MCF 10A (cell line): ENCODE measurements at places on chromosomes 3 and 15. TPM values are rescaled to one million over a fixed set of nuclear protein-coding genes. Genes with fewer than 3 reads are reported as not detected.

RAD51 gene
- 6.1 and 7.1 TPM in 2 replicates for total RNA-seq

GRIP2 gene
- not detected in 2 replicates for total RNA-seq

GPR62 gene
- total RNA-seq: not detected in 2 replicates

ZNF502 gene
- total RNA-seq: 2.4 and 2.8 TPM in 2 replicates

MUC20 gene
- total RNA-seq: 2.3 and 3.5 TPM in 2 replicates

SLC22A14 gene
- 0.44 and 0.64 TPM in 2 replicates for total RNA-seq

MUSTN1 gene
- 2.3 TPM in 1 of 2 replicates, not detected in the other for total RNA-seq

IL16 gene
- total RNA-seq: 0.72 and 0.81 TPM in 2 replicates

IQCF5 gene
- total RNA-seq: not detected in 2 replicates

ATP8B4 gene
- not detected in 2 replicates for total RNA-seq

SNX33 gene
- 14.3 and 15.2 TPM in 2 replicates for total RNA-seq

MAPKBP1 gene
- 33.2 and 35.0 TPM in 2 replicates for total RNA-seq

LAMB2 gene
- total RNA-seq: 224 and 264 TPM in 2 replicates

ACKR2 gene
- total RNA-seq: 0.42 and 0.61 TPM in 2 replicates

KBTBD13 gene
- total RNA-seq: not detected in 2 replicates

DNAH12 gene
- 0.47 and 0.58 TPM in 2 replicates for total RNA-seq

CLDN11 gene
- not detected in 2 replicates for total RNA-seq

LINGO1 gene
- not detected in 2 replicates for total RNA-seq

ERC2 gene
- 0.42 and 0.44 TPM in 2 replicates for total RNA-seq

CCR1 gene
- not detected in 2 replicates for total RNA-seq

NSMCE3 gene
- 6.7 and 9.1 TPM in 2 replicates for total RNA-seq

OR5K3 gene
- total RNA-seq: not detected in 2 replicates

MKRN3 gene
- total RNA-seq: not detected in 2 replicates

IMPG2 gene
- total RNA-seq: 0.26 and 0.37 TPM in 2 replicates

PODXL2 gene
- total RNA-seq: 10.1 and 10.4 TPM in 2 replicates

CPN2 gene
- not detected in 2 replicates for total RNA-seq

NOX5 gene
- total RNA-seq: 1.4 and 1.8 TPM in 2 replicates

LRRN1 gene
- total RNA-seq: 1.2 TPM in 2 replicates

CDC25A gene
- 7.3 and 8.6 TPM in 2 replicates for total RNA-seq

CHL1 gene
- not detected in 2 replicates for total RNA-seq

PLS1 gene
- 7.3 and 9.3 TPM in 2 replicates for total RNA-seq

SLC38A3 gene
- total RNA-seq: not detected in 2 replicates

SEMA7A gene
- total RNA-seq: 0.81 and 1.6 TPM in 2 replicates

AADACL2 gene
- total RNA-seq: not detected in 2 replicates

CHRD gene
- total RNA-seq: not detected in 2 replicates

SNTN gene
- total RNA-seq: not detected in 2 replicates

TOPAZ1 gene
- total RNA-seq: not detected in 2 replicates

CPNE9 gene
- total RNA-seq: not detected in 2 replicates

POMGNT2 gene
- 6.2 and 7.3 TPM in 2 replicates for total RNA-seq

NLGN1 gene
- not detected in 2 replicates for total RNA-seq

ARGFX gene
- not detected in 2 replicates for total RNA-seq

ZBED2 gene
- total RNA-seq: 6.5 and 19.0 TPM in 2 replicates

SIDT1 gene
- total RNA-seq: 0.22 and 0.28 TPM in 2 replicates

C3orf70 gene
- not detected in 2 replicates for total RNA-seq

FOXB1 gene
- total RNA-seq: not detected in 2 replicates

SLC9C1 gene
- not detected in 2 replicates for total RNA-seq

CYP11A1 gene
- total RNA-seq: not detected in 2 replicates

SLC12A1 gene
- total RNA-seq: not detected in 2 replicates
